ENCODE measurements at places on chromosomes 7 and 10.

DNA sequence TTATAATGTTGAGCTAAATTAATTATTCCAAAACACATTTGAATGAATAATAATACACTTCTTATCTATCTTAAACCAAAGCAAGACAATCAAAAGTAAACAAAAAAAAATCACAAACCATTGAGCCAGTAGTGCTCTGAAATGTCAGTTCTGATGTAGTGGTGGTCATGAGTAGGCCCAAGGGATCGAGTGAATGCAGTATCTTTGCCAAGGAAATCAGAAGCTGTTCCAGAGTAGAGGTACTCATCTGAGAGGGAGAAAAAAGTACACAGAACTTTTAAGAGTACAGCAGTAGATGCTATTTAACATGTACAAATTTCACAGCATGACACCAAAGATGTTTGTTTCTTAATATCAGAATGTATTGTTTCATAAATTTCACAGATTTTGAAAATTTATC lies 121.5 kb downstream of the SEMA3D start:
- no peak for ATAC-seq

DNA sequence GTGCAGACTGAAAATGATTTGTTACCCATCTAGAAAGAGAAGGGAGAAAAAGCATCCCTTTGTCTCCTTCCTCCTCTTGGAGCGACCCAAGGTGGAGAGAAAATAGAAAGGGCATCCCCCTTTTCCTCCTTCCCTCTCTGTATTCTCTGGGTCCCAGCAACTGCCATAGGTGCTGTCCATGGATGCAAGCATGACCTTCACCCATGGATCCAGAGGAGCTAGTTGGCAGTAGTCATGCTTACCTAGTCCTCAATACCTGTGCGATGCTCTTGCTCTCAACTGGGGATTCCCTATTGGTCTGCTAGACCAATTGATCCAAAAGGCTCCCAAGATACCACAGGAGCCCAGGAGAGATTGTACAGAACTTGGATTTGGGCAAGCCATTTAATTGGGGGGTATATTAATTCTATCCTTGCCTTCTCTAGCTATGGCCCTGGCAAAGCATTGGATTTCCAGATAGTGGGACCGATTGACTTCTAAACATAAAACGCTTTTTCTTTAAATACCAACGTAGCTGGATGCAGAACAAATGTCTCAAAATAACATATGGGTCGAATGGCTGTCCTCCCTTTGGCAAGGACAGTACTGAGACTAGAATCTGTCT lies 547.8 kb upstream of the IGFBP3 start:
- no peak for ATAC-seq

DNA sequence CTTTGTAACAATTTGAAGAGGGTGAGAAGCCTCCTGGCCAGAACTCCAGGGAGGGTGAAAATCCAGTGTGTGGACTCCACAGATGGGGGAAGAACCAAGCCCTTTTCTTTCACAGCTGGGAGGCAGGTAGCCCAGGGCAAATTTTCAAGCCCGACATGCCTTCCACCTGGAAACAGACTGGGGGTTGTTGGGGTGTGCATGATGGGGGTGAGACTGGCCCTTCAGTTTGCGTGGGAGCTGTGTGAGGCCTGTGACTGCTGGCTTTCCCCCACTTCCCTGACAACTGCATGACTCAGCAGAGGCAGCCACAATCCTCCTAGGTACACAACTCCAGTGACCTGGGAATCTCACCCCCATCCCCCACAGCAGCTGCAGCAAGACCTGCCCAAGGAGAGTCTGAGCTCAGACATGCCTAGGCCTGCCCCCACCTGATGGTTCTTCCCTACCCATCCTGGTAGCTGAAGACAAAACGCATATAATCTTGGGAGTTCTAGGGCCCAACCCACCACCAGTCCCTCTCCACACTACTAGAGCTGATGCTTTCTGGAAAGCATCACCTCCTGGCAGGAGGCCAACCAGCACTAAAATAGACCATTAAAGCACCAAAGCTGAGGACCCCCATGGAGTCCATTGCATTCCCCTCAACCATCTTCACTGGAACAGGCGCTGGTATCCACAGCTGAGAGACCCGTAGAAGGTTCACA lies 445.4 kb downstream of the TFEC start:
- ATAC-seq, result no peak

DNA sequence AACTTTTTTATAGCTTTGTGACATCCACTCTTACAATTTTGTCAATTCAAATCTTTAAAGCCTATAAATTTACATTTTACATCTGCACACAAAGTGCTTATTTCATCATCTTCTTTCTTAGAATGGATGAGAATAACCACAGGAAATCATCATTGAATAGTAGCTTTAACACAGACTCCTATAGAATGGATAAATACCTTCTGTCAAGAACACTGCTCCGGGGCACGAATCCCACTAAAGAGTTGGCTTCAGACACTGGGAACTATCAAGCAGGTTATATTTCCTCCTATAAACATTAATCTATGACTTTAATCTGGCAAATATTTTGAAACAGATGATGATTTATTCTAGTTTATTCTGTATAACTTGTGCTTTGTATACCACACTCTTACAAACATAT lies 269.7 kb upstream of the TPK1 start:
- ATAC-seq, result no peak

DNA sequence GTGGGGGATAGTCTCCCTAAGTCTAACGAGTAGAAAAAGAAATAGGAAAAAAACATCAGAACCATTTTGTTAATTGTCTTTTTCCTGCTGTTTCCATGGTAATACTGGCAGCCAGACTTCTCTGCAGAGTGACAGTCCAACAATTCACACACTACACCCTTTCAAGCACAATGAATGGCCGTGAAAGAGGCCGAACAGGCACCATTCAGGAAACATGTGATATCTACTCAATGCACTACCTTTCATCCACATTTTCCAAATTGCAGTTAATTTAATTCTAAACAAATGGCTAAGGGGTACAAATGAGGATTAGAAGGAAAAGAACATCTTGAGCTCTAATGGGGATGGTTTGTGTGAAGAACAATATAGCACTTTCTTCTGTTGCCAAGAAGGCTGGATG lies 358.5 kb upstream of the ANKRD30A start:
- no peak for ATAC-seq

GRCh38 chr10:61763778-61764177 lies 101.0 kb downstream of the CABCOCO1 start:
- ATAC-seq, result no peak

GRCh38 chr7:137992550-137993394 lies 9.1 kb downstream of the CREB3L2 start:
- ATAC-seq, result no peak

GRCh38 chr10:123890756-123891143 lies 857 bp downstream of the CPXM2 start:
- ATAC-seq, result no peak

GRCh38 chr7:7868572-7868899 lies 100.1 kb upstream of the GLCCI1 start:
- no peak for ATAC-seq

GRCh38 chr10:3081383-3081981 lies 14.1 kb downstream of the PFKP start:
- ATAC-seq, result no peak

- ATAC-seq, result no peak
These were observed 73.8 kb downstream of the LANCL2 start for GRCh38 chr7:55438757-55439525.

- ATAC-seq, result no peak
These were observed 13.9 kb downstream of the TAX1BP1 start for GRCh38 chr7:27753863-27754262.

DNA sequence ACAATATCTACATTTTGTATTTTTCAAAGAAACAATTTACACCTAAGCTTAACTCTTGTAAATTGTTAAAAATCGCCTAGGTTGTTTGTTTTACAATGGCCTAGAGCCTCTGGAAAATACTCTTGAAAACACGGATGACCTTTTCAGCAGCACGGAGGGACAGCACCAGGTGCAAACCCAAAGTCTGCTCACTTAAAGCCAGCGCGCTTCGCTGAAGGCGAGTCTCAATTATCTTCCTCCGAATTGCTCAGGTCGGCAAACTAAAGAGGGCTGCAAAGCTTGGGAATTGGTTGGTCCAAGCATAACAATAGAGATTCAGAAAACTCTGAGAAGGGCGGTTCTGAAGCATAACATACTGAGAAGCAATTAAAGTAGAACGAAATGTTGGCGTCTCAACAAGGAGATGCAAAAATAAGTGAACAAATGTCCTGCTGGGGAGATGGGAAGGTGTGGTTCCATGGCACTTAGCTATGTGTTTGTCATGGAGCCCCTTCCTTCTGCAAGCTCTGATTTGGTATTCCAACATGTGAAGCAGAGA lies 139.9 kb upstream of the PITRM1 start:
- ATAC-seq, result no peak

DNA sequence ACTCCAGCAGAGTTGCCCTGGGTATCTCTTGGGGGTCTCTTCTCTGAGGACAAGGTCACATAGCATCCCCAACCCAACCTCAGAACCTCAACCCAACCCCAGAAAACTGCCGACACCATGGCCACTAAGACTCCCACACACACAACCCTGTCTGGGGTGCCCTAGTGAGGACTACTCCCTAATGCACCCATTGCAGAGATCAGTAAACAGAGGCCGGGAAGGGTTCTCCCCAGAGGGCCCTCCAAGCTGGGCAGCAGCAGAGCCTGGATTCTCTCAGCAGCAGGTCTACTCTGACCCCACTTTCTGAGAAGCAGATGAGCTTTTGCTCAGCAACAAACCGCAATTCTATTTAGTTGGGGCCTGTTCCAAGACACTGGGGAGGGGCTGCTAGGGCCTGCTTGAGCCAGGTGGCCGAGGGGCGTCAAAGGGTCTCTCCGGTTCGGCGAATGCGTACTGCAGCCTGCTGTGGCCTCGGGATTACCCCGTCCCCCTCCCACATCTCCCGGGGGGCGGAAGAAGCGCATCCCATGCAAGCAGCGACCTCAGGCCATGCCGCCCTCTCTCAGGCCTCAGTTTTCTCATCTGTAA lies 828 bp downstream of the OGDHL start:
- no peak for ATAC-seq

- ATAC-seq, result peak; percentile 60
These were observed 25.5 kb downstream of the VOPP1 start for GRCh38 chr7:55546814-55547213.

DNA sequence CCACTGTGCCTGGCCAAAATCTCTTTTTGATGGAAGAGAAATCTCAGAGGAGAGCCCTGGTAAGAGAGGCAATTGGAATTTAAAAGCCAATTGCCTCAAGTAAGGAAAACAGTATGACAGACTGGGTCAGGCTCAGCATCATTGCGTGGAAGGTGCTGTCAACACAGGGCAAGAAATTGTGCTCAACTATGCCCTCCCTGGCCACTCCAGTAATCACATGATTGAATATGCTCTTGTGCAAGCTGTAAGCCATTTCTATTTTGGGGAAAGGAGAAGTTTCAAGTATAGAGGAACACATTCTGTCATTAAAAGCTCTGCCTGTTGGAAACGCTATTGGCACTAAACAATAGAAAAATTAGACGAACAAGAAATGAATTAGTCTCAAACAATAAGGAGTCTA lies 1127.7 kb downstream of the REEP3 start:
- no peak for ATAC-seq

- no peak for ATAC-seq
These were observed 313.2 kb downstream of the PTPRN2 start for GRCh38 chr7:158274404-158274811.

DNA sequence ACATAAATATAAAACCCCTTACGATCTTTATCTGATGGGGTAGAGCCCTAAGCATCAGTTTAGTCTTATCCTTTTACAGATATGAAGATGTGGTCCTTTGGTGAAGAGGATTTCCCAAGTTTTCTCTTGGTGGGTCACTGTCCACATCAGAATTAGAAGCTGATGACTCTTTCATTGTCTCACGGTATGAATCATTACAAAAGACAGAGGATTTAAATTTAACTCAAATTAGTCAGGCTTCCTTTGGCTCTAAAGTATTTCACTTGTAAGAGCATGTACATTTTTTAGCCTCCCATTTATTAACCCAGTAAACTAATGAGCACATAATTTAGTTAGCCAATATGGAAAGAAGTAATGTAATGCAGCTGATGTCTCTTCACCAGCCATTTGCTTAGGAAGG lies 49.9 kb upstream of the TMEM26 start:
- ATAC-seq, result no peak

GRCh38 chr10:87921931-87922688 lies 58.7 kb downstream of the PTEN start:
- no peak for ATAC-seq

DNA sequence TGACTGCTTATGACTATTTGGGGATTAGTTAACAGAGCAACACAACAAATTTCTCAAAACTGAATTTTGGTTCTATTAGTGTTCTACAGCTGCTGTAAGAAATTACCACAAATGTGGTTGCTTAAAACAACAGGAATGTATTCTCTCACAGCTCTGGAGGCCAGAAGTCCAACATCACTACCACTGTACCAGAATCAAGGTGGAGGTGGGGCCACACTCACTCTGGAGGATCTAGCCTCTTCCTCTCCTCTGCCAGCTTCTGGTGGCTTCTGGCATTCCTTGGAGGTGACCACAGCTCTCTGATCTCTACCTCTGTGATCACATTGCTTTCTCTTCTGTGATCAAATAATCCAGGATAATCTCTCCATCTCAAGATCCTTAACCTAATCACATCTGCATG lies 194.7 kb upstream of the BMPER start:
- ATAC-seq, result no peak

DNA sequence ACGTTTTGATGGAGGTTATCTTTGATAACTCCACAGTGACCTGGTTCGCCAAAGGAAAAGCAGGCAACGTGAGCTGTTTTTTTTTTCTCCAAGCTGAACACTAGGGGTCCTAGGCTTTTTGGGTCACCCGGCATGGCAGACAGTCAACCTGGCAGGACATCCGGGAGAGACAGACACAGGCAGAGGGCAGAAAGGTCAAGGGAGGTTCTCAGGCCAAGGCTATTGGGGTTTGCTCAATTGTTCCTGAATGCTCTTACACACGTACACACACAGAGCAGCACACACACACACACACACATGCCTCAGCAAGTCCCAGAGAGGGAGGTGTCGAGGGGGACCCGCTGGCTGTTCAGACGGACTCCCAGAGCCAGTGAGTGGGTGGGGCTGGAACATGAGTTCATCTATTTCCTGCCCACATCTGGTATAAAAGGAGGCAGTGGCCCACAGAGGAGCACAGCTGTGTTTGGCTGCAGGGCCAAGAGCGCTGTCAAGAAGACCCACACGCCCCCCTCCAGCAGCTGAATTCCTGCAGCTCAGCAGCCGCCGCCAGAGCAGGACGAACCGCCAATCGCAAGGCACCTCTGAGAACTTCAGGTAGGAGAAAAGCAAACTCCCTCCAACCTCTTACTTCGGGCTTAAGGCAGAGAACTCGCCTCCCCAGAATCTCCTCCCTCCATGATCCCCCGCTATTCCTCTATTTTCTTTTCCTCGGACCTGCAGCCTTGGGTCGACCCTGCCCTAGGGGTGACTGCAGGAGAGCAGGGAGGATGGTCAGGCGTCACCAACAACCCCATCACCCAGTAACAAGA lies at the start of gene SERPINE1:
Gene SERPINE1 (plus strand): TSS at position 454 of the 809 bp plus-strand sequence. CDS start 1,290 bp downstream, outside the sequence.
- peak; percentile 68 for ATAC-seq

GRCh38 chr7:8201846-8202441 lies 60.0 kb downstream of the ICA1 start:
- ATAC-seq, result no peak

DNA sequence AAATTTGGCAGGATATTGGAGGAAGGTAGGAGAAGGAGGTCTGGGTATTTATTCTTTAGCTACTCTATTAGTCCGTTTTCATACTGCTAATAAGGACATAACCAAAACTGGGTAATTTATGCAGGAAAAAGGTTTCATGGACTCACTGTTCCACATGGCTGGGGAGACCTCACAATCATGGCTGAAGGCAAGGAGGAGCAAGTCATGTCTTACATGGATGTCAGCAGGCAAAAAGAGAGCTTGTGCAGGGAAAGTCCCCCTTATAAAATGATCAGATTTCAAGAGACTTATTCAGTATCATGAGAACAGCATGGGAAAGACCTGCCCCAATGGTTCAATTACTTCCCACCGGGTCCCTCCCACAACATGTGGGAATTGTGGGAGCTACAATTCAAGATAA lies 1.9 kb upstream of the INMT start:
- no peak for ATAC-seq
